ENCODE measurements at places on chromosomes 3 and 15.
A peak's percentile ranks its signal among the peaks of the same experiment; 100 is the strongest.

- no peak for ATAC-seq
Measured at GRCh38 chr3:149969110-149969939, 1.4 kb downstream of the PFN2 start.

- ATAC-seq = peak; percentile 36
Measured at GRCh38 chr15:79629687-79630086, 197.6 kb downstream of the MINAR1 start.

GRCh38 chr15:48966595-48967301 is 3.0 kb upstream of the SHC4 start:
- peak; percentile 84 for ATAC-seq

- ATAC-seq = no peak
Measured at GRCh38 chr3:81451611-81452010, 309.8 kb downstream of the GBE1 start.

DNA sequence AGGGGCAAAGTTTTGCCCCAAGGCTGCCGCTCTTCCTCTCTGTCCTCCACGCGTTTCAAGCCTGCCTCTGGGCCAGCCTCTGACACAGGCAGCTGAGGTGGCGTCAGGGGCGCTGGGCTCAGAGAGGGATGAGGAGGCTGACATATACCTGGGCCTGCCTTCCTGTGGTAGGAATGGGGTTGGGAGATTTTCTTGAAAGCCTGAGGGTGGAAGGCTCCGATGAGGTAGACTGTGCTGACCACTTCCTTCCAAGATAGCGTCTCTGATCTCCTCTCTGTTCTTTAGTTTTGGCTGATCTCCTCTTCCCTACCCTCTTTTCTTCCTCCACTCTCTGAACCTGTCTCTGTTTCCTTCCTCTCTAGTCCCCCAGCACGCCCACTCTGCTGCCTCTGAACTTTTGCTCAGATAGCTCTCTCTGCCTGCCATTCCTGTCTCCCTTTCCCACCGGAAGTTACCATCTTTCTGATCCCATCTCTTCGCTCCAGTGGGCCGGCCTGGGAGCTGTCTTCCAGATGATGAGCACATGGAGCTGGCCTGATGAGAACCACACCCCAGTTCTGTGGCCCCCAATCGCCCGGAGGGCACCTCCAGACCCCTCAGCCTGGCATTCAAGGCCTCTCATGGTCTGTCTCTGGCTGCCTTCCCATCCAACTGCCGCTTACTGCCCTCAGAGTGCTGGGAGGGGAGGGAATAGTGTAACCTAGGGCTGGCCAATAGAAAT is 32.5 kb upstream of the LCTL start:
- no peak for ATAC-seq

- ATAC-seq = no peak
Measured at GRCh38 chr15:90344662-90345061, 7.4 kb upstream of the ZNF774 start.

DNA sequence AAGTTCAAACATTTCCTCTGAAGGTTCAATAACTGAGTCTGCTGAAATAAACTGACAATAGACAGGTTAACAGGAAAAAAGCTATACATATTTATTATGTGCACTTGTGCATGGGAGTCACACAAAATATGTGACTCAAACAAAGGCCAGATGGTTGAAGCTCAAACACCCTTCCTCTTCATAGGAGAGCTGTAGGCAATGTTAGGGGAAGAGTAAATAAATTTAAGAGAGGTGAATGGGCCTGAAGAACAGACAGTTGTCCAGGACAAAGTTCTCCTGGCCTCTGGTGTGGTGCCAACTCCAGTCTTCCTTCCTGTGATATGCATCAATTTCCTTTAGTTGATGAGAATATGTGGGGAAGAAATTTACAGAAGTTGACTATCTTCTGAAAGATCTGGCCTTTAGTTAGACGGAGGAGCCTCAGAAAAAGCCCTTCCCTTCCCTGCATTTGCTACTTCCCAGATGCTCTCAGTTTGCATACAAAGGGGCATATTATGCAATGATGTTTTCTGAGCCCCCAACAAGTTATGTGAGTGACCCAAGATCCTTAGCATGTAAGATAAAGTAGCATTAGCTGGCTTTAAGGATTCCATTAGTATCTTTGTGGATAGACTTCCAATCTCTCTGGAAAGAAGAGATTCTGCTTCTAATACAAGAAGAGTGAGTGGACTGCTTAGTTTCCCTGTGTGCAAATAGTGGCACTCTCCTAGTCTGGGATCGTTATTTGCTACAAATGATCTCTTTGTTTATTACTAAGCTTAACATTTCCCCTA is 96.4 kb upstream of the IGSF10 start:
- no peak for ATAC-seq

- ATAC-seq = no peak
Measured at GRCh38 chr3:188949996-188950395, 221.8 kb upstream of the TPRG1 start.

- no peak for ATAC-seq
Measured at GRCh38 chr3:178155521-178155920, 380.7 kb upstream of the KCNMB2 start.

- peak; percentile 60 for ATAC-seq
Measured at GRCh38 chr15:39411102-39411989, 169.5 kb upstream of the THBS1 start.

DNA sequence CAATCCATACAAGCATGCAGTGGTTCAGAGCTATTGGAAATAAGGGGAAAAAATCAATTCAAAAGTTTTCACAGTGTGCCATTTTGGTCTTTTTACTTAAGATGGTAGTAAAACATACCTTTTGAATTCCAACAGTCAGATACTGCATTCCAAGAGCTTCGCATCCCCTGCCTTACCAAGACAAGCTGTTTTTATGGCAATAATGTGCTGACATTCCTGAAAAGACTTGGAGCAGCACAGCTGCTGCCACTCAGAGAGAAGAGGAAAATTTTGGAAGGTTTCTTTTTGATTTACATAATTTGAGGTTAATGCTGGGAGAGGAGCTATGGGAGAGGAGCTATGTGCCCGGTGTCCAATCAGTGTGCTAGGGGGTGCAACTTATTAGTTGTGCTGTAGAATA is 148.3 kb downstream of the FEZF2 start:
- ATAC-seq = no peak

GRCh38 chr15:31116423-31117030 is 15.0 kb upstream of the TRPM1 start:
- no peak for ATAC-seq

GRCh38 chr15:40843885-40844695 is at the start of gene SPINT1:
SPINT1 (plus strand) TSS chr15:40844048; CDS start chr15:40844555, 507 bp downstream.
- peak; percentile 79 for ATAC-seq

DNA sequence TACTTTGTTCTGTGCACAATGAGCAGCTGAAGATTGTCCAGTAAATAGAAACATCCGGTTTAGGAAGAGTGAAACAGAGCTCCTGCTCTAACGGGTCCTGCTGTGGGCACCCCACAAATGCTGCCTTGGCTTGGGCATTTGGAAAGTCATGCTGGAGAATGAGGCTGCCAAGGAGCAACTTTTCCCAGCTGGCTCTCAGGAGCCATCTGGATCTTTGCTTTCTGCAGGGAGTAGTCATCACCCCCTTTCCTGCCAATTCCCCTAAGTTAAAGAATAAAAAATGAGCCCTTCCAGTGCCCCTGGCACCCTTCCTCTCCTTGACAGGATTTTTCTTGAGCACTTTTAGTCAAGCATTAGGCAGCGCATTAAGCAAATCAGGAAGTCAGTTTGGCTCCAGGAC is 90.0 kb downstream of the FAM43A start:
- ATAC-seq = no peak

DNA sequence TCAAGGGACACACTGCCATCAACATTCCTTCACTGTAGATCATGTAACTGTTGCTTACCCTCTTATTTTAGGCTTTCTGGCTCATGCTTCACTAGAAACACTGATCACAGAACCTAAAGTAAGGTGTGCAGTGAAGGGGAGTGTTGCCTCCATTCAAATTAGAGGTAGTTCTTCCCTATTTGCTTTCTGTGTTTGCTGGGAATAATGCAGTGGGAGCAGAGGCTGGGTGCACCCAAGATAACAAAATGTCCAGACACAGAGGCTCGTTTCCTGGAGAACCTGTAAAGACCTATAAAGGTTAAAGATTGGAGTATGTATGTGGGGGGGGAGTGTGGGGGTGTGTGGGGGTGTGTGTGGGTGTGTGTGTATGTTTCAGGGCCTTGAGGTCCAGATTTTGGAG is 2.1 kb upstream of the CLDN18 start:
- ATAC-seq = no peak

GRCh38 chr3:52454938-52455282 is 494 bp upstream of the NISCH start:
- no peak for ATAC-seq

GRCh38 chr3:184016811-184017671 is 643 bp downstream of the ABCC5 start:
- peak; percentile 90 for ATAC-seq

- ATAC-seq = no peak
Measured at GRCh38 chr3:58965865-58966264, 84.0 kb downstream of the CFAP20DC start.

DNA sequence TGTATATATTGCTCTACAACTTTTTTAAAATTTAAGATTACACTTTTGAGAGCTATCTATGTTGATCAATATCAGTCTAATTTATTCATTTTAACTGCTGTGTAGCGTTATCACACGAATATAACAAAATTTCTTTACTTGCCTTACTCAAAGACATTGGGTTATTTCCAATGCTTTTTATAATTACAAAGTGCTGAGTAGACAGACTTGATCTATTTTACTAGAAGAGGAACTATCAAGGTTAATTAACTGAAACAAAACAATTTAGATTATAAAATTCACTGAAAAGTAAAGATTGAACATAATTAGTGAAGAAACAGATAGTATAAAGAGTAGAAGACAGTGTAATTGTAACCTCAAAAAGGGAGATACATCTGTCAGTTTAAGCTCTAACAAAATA is 105.5 kb downstream of the TGFBR2 start:
- ATAC-seq = no peak

DNA sequence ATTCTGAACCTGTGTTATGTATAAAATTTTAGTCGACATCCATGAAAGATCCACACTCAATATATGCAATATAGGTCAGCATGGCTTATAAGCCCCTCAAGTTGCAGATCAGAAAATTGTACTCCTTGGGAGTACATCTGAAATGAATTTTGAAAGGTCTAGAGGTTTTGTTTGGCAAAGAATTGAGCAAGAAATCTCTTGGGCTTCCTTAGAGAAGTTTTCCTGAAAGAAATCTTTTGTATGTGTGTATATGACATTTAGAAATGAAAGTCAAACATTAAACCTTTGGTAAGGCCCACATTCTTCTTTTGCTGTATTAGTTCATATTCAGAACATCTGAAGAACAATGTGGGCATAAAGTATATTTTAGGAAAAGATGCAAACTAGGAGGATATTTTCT is 1006.6 kb downstream of the NAALADL2 start:
- no peak for ATAC-seq

- ATAC-seq = peak; percentile 73
Measured at GRCh38 chr15:51736069-51736468, 1.4 kb downstream of the LYSMD2 start.

- ATAC-seq = no peak
Measured at GRCh38 chr15:69725275-69725674, 272.7 kb downstream of the RPLP1 start.

DNA sequence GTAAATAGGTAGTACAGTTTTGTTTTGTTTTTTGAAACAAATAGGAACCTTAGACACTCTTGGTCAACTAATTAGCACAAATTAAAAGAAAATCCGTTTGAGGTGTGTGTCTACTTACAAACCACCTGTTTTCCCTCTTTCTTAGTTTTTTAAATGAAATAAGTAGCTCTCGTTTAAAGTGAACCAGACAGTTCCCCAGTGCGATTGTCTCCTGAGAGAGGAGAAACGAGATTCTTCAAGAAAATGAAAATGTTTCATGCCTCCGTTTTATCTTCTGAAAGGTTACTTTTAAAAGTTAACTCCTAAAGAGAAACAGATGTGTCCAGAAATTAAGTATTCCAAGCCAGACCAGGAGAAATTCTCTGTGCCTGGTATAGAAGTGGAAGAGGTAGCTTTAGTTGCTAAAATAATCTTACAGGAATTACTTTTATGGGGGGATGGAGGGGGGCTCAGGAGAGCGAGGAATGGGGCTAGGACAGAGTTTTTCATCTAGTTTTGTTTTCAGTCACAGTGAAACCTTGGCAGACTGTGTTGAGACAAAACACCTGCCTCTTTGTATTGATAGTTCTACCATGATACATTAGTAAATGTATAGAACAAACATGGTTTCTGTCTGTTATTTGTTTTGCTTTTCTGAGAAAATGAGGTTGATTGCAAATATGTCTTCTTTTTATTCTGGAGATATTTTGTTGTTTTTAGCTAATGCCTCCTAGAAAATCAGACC is 155.1 kb upstream of the CNTN4 start:
- no peak for ATAC-seq

DNA sequence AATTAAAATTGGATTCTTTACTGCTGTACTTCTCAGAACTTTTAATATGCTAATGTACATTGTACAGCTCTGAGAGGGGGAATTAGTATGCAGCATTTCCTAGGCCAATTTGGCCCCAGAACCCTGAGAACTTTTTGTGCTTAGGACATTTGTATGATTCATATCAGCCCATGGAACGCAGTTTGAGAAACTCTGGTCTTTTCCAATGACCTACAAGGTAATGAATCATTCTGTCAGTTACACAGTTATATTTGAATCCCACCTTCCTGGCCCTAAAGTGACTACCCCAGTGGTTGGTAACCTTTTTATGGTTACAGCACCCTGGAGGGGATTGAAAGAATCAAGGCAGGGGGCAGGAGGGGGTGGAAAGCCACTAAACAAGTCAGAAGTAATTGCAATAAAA is 25.6 kb upstream of the KBTBD12 start:
- no peak for ATAC-seq

DNA sequence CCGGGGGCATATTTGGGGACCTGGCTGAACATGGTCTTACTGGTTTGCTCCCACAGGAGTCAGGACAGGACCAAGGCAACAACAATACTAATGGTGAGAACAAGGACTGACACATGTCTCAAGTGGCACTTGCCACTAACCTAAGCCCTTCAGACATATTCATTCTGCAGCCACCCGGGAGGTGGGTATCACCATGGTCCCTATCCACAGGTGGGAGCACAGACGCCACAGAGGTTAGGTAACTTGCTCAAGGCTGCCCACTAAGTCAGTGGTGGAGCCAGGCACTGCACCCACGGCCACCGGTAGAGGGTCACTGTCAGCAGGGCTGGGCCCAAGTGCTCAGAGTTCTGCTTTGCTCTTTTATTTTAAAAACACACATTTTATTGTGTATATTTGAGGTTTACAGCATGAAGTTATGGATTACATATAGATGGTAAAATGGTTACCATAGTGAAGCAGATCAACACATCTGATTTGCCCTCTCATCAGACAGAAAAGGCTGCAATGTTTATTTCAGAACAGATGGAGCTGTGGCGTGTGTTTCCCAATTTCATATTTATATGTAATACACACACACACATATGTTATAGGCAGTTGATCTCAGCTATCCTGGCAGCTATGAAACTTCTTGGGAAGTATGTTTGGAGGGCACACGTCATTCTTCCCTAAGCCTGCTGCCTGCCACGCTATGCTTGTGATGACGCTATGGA is 30.0 kb upstream of the SLC41A3 start:
- peak; percentile 34 for ATAC-seq

DNA sequence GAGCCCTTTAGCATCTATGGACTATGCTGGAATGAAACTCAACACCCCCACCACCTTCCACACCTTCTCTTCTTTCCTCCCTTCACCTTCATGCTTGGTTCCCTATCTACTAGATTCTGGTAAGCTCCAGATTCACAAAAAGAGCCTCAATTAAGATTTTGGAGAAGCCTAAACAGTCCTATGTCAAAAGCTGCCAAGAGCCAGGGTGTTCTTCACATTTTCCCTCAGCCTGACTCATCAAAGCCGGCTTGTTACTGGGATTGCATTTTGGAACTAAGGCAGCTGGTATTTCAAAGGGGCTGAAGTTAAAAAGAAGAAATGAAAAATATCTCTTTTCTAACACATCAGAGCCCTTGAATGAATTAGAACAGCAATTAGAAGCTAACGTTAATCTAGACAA is 247.7 kb downstream of the MYRIP start:
- ATAC-seq = no peak

GRCh38 chr15:99906793-99907192 is 173.6 kb upstream of the LYSMD4 start:
- no peak for ATAC-seq
